Astrocyte of the spinal cord (primary cell): ENCODE measurements at places on chromosomes 2 and 18.
A peak's percentile ranks its signal among the peaks of the same experiment; 100 is the strongest.

- DNase-seq, result no peak
These were observed 10.4 kb downstream of the ANKRD44 start for GRCh38 chr2:197300139-197300538.

GRCh38 chr18:52570975-52571374 lies 231.0 kb downstream of the DCC start:
- peak; percentile 23 for DNase-seq

DNA sequence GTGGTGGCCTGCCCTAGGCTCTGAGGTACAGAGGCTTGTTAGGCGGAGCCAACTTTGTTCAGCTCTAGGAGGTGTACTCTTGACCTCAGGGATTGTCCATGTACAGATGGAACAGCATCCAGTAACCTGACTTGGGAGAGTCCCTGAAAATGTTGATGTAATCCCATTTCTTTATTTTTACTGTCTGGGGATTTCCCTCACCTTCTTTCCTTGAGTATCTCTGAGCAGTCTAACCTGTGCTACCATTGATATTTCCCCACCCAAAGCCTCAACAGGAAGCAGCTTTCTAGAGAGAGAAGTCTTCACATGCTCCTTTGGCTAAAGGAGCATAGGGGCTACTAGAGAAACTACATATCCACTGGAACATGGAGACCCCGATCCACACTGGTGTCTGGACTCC lies 10.4 kb downstream of the IL36A start:
- DNase-seq, result no peak

DNA sequence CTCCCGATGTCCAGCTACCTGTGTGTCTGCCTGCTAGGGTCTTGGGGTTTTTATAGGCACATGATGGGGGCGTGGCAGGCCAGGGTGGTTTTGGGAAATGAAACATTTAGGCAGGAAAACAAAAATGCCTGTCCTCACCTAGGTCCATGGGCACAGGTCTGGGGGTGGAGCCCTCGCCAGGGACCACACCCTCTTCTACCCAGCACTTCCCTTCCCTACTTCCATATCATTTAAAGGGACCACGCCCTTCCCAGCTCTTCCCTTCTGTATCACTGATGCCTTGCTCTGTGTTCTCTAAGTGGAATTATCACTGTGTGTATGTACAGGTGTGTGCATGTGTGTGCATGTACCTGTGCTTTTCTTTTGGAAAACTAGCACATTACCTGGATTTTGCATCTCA lies 6.3 kb downstream of the UGT1A1 start:
- DNase-seq, result no peak

DNA sequence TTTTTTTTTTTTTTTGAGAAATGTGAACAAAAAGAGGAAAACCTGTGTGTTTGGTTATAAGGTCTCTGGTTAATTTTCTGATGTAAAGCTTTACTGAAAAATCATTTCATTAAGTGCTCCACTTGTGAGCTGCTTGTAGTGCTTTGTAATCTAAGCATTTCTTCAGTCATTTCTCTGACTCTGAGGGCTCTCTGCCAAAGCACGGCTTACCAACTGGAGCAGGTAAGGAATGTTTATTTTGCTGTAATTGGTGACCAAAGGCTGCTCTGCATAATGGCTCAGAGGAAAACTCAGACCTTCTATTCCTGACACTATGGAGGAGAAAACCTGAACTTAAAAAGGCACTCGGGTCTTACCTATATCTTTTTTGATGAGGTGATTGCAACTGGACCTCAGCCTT lies 848.8 kb downstream of the MBD2 start:
- no peak for DNase-seq

GRCh38 chr2:218332920-218333645 lies 23.6 kb upstream of the CATIP start:
- no peak for DNase-seq

DNA sequence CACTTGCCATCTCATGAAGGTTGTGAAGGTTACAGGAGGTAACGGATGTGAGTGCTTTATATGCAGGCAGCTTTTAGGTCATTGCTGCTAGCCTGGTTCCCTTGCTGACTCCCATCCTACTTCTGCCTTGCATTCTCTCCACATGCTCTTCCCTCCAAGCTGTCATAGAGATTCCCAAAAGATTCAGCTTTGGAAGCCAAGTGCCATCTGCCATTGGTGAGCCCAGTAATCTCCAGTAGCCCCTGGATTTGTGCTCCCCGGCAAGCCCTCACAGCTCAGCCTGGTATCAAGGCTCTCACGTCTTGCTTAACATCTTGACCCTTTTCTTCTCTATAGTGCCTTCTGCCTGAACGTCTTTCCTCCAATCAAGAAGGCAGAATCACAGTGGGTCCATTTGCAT lies 61.6 kb downstream of the MYT1L start:
- no peak for DNase-seq

- DNase-seq, result no peak
These were observed 14.8 kb downstream of the TRABD2A start for GRCh38 chr2:84866122-84866521.

DNA sequence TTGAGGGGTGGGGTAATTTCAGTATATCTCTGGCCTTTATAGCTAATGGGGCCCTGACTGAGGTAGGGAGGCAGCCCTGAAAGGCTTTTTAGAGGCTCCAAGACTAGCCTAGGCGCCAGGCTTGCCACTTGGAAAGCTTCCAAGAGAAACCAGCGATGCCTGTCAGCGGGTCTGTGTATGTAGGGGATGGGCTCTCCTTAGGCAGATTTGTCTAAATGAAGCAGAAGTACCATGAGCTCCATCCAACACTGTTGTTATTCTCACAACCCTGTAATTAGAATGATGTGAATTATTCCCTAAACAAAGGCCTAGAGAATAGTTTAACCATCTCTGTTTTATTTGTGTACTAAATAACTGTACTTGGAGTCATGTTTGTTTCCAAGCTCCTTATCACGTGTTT lies 138.1 kb downstream of the B3GNT2 start:
- DNase-seq, result no peak

DNA sequence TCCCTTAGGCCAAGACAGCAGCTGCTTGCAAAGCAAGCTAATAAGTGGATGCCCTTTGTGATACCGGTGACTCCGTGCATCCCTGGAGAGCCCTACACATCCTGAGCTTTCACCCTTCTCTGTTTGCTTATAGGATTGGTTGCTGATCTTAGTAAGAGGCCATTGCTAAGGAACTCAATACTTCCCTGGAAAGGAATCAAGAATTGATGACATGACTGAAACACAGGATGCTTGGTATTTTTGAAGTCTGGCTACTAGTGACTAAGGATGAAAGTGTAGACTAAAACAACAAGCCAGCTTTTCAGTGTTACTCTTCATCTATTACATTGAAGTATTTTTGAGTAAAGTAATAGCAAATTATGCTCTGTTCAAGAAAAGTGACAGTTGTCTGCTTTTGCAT lies 123.0 kb upstream of the SERPINE2 start:
- DNase-seq, result peak; percentile 84

DNA sequence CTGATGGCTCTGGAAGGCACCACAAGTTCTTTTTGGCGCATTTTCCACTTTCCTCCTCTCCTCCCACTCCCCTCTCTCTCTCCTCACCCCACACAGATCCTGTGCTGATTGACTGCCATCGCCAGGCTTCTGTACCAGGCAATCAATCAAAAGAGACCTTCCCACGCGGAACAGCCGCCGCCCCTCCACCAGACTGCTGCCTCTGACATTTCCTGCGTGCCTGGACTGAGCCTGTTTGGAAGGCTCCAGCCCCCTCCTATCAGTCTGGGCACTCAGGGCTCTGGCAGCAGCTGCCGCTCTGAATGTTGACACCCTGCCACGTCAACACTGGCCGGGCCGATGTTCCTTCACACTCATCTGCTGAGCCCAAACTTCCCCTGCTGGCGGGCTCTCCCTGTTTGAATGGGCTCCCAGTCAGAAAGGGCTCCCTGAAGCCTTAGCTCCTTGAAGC lies 467.7 kb downstream of the EPHA4 start:
- peak; percentile 47 for DNase-seq

GRCh38 chr2:37402636-37403035 lies 58.2 kb downstream of the QPCT start:
- DNase-seq, result no peak

- peak; percentile 74 for DNase-seq
These were observed at the start of gene LYPD6 for GRCh38 chr2:149330127-149331022. Gene LYPD6 (plus strand): TSS chr2:149330587. CDS start chr2:149437709, 107,122 bp downstream.

- DNase-seq, result no peak
These were observed 2.4 kb downstream of the DNAJC10 start for GRCh38 chr2:182718459-182718858.

DNA sequence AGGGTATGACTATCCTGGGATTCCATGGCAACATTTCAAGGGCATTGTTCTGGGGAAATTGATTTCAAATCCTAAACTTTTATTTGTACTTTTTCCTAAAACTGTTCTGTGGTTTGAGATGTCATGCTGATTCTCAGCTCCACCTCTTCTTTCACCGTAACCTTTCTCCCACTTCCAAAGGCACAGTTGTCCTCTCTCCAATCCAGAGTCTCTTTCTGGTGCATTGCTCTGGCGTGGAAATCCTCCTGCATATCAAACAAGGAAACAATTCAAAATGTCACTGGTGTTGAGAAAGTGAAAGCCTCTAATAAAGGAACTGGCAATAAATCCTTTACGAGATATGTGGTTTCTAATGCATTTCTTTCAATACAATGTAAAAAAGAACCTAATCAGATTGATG lies 155.1 kb upstream of the CDH2 start:
- no peak for DNase-seq

GRCh38 chr2:110166266-110166665 lies 38.5 kb downstream of the NPHP1 start:
- peak; percentile 24 for DNase-seq

DNA sequence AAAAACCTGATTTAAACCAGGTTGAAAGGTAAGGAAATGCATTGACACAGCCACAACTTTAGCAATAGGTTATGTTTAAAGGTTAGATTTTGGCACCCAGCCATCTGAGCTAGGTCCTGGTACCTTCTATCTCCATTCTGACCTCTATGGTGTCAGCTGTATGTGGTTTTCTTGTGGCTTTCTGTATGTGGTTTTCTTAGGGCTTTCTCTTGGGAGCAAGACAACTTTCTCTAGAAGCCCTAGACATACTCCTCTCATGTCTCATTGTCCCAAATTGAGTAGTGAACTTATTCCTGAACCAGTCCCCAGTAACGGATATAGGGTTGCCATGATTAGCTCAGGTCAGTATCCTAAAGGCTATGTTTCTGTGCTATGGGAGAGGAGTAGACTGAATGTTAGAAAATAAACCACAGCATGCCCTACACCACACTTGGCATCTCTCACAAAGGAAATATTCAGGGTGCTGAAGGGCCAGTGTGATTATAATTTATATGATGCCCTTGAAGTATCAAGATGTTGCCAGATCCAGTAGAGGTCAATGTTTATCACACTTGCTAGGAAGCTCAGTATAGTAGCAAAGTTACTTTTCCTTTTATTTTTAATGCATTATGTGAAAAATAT lies 176.1 kb downstream of the CAPN13 start:
- DNase-seq, result peak; percentile 49

- DNase-seq, result peak; percentile 17
These were observed 143.3 kb downstream of the PDE1A start for GRCh38 chr2:182283512-182283911.

DNA sequence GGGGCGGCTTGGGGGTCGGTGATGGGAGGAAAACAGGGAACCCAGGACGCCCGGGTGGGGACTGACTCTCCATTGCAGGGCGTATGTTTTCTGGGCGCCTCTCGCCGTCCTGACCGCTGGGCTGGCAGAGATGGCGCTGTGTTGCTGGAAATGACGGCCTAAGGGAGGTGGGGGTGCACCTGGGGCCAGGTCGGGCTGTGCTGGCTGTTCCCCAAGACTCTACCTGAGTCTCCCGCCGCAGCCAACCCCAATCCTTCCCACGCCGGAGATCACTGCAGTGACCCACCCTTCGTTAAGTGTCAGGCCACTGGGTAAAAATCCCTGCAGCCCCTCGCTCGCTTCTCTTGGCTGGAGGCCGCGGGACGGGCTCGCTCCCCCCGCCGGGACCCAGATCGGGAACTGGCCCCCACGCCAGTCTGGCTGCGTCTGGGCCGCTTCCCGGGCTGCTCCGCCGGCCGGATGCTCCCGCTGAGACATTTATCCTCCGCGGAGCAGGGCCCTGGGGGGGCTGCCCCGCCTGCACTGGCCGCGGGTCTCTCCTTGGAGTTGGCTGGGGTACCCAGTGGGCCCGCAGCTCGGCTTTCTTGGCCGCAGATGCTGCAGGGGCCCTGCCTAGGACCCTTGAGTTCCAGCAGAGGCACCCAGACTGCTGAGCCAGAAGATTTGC lies 7.8 kb upstream of the ARMC9 start:
- peak; percentile 76 for DNase-seq

DNA sequence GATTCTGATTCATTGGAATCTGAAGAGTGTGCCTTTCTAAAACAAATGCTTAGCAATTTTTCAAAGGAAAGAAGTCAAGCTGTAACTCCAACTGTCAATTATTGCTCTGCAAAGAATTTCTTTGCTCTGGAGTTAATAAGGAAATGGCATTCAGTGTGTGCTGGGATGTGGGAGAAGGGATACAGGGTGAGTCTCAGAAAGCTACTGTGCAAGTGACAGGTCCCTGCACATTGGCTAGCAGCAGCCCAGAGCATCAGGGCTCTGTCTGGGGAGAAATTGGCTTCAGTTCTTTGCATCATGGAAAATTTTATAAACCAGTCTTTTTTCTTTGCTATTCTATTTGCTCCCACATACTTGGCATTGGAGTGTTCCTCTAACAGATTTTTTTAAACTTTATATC lies 1.1 kb upstream of the SYT4 start:
- DNase-seq, result no peak

DNA sequence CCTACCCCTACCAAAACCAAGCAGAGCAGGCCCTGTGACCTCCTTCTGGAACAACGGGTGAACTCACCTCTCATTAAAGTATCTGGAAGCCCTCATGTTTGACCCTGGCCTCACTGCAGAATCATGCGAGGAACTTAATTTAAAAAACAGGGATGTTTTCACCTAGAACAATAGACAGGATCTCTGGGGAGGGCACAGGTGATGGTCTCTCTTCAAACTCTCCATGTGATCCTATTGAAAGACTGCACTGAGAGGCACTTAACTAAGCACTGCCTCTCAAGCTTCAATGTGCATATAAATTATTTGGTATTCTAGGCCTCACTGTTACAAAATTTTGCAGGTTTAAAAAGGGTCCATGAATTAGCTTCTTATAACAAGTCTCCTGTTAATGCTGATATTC lies 7.5 kb downstream of the ZNF519 start:
- DNase-seq, result no peak

- DNase-seq, result peak; percentile 53
These were observed 35.7 kb downstream of the THUMPD2 start for GRCh38 chr2:39743269-39743776.

DNA sequence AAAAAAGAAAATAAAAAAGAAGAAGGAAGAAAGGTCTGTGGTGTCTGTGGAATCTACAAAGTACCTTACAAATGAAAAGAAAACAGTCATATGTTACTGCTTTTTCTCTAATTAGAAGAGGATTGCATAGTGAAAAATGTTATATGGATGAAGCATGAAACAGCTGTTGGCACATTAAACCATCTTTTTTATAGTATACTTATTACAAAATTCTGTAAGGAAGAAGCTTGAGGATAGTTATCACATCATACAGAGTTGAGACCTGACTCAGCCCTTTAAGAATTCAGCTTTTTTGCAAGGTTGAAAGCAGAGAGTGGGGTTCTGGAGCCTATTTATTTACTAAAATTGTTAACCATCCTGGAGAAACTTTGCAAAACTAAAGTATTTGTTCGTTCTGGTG lies 222.7 kb downstream of the PHLPP1 start:
- DNase-seq, result no peak
